Germinal center (tissue), 1 donor: ENCODE measurements at places on chromosomes 7 and 10.

GRCh38 chr10:131429942-131430341 is 118.4 kb upstream of the TCERG1L start:
- no peak for DNase-seq

DNA sequence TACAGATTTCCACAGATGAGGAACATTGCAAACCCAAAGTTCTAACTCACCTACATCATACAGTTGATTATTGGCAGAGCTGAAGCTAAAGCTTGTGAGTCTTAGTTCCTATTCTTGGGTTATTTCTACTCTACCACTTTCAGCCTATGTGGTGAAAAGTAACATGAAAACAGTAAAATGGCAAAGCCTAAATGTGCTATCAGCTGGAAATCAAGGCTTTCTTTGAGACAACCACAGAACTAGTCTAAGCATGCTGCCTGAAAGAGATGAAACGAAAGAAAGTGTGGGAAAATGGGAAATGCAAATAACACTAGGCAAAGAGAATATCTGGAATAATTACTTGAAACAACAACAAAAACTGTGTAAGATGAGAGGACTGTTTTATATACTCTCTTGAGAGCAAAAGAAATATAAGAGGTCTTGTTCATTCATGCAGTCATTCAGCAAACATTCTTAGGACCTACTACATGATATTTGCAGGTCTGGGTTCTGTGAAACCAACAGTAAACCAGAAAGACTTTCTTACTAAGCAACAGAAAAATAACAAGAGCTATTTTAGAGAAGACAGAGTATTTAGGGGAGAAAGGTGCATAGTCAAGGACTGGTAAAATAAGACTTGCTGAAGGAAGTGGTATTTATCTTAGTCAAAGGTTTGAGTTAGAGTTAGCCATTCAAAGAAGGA is 437.1 kb downstream of the HTR7 start:
- no peak for DNase-seq

DNA sequence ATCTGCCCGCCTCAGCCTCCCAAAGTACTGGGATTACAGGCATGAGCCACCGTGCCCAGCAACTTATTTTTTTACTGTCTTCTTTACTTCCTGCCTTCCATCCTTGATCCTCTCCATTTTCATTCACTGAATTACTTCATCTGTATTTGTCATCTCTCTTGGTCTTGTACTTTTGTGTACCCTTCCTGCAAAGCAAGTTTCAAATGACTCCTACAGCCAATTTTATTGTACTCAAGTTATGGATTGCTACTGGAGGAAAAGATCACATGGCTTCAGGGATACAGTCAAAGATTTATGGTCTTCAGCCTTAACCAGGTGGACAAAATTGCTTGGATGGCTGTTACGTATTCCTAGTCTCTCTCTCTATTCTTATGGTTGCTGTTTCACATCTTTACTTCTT is 22.6 kb downstream of the SEPTIN7 start:
- no peak for DNase-seq

DNA sequence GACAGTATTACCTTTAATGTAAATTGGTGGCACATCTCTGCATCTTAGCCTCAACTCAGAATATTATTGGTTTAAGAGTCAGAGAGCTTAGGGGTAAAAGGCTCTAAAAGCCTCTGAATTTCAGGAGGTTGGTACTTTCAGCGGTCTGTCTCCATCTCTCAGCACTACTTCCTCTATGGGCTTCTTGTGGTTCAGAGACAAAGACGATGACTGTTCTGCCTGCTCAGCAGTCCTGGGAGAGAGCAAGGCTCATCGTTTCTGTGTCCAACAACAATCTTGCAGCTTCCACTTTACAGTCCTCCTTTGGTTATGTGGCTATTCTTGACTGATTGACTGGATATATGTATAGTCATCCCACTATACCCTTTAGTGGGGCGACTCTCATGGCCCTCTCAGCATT is 394.7 kb downstream of the AUTS2 start:
- DNase-seq, result no peak

- DNase-seq, result no peak
Observed at GRCh38 chr10:70699063-70699658, 26.9 kb downstream of the ADAMTS14 start.

- no peak for DNase-seq
Observed at GRCh38 chr7:97307521-97308108, 190.1 kb downstream of the SDHAF3 start.

DNA sequence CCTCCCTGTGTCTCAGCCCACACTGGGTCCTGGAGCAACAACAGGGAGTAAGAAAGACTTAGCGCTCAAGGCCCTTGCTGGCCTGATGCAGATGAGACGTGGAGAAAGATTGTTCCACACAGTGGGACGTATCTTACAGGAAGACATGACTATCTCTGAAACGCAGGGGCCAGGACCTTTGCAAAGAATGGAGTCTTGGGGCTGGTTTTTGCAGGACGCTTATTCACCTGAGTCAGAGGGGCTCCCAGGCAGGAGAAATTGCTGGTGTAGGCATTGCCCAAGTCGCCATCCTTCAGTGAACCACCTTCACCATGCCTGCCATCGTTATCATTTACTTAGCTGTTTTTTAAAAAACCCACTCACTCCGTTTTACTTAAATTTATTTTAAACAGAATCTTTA is 11.8 kb upstream of the GDF10 start:
- DNase-seq, result no peak

DNA sequence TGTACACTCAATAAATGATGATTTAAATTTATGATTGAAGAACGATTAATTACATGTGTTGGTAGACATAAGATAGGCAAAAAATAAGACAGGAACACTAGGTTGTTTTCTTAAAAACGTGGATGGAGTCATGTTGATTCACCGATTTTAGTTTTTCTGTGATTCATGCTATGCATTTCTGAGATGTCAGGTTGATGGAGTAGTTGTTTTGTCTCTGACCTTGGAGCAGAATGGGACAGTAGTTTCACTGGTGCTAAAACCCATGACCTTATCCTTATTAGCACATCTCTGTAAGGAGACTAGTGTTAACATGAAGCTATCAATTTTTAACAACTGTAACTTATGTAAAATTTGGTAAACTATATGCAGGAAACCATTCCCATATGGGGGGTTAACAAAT is 611.6 kb upstream of the FZD8 start:
- DNase-seq, result no peak

GRCh38 chr7:141150465-141150864 is 76.6 kb downstream of the TMEM178B start:
- no peak for DNase-seq

- peak; percentile 62 for DNase-seq
Observed at GRCh38 chr7:92835261-92835850, 1.0 kb downstream of the CDK6 start.

GRCh38 chr10:78337016-78337415 is 303.4 kb downstream of the RPS24 start:
- no peak for DNase-seq

DNA sequence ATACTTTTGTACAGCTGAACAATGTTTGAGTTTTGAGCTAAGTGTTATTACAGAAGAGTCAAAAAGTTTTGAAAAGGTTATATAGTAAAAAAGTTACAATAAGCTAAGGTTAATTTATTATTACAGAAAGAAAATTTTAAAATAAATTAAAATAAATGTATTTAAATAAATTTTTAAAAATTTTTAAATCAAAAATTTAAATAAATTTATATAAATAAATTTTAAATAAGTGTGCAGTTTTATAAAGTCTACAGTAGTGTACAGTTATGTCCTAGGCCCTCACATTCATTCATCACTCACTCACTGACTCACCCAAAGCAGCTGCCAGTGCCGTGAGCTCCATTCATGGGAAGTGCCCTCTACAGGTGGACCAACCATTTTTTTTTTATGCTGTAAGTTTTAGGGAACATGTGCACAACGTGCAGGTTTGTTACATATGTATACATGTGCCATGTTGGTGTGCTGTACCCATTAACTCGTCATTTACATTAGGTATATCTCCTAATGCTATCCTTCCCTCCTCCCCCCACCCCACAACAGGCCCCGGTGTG is 462.9 kb upstream of the ZMIZ1 start:
- no peak for DNase-seq

DNA sequence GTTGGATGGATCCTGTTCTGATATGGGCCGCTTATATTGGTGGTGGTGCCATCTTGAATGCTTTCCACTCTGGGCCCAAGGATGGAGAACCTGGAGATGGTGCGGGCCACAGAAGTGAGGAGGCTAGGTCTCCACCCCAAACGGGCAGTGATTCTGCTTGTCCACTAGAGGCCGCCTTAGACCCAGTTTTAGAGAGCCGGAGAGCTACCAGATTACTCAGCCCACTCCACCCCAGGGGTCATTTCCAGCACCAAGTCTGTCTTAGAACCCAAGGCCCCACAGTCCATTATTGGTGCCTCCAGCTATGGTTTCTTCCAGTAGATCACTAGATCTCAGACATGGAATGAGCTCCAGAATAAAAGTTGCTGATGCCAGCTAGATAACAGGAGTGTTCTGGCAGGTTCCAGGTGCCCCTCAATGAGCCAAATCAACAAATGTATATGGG is 11.8 kb upstream of the CAMK2G start:
- DNase-seq, result peak; percentile 75

GRCh38 chr7:98483964-98484545 is 83.2 kb upstream of the BAIAP2L1 start:
- no peak for DNase-seq

DNA sequence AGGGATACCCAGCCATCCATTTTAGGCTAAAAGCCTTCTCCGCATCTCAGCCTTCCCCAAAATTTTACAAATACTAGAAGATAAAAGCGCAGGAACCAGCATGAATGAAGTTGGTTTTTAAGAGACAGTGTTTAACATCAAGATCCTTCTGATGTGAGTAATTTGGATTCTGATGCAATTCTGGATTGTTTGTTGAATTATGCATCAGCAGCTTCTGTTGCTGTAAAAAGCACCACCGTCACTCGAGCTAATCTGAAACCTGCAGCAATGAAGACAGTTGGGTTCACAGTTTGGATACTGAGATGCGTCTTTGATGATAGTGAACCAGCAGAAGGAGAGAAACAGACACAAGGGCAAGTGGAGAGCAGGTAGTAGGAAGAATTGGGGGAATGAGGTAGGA is 179.2 kb downstream of the PLXNA4 start:
- no peak for DNase-seq

GRCh38 chr10:60944910-60945297 is 919 bp upstream of the RHOBTB1 start:
- DNase-seq, result no peak

- DNase-seq, result no peak
Observed at GRCh38 chr10:90526721-90527120, 331.1 kb downstream of the HTR7 start.

DNA sequence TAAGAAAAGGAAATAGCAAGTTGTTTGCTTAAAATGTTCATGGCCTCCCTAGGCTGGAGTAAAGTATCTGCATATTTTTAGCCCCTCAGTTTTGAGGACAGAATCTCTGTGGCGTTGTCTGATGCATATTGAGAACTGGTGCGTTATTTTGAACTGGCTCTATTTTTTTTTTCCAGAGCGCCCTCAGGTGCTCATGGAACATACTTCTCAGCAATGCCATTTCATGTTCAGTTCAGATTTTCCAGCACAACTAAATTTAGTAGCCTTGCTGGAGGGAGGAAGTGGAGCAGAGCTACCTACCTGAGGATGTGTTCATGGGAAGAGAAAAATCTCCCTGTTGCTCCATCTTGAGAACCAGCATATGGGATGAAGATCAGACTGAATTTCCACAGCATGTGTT is 870.5 kb downstream of the LRMDA start:
- no peak for DNase-seq

DNA sequence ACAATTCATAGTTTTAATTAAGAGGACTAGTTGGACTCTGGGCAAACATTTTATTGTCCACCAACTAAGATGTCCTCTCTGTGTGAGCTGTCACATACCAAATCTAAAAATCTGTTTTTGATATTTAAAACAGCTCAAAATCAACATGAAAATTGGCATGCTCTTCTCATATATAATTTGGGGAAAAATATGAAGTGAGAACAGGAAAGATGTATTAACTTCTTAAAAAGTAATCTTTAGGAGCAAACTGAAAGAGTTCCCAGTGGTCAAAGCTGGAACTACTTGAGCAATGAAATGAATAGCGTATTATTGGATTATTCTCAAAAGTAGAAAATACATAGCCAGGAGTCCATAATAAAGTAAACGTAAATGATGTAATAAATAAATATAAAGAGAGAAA is 147.2 kb downstream of the DYNC1I1 start:
- no peak for DNase-seq

- DNase-seq, result no peak
Observed at GRCh38 chr10:43201545-43202131, 63.4 kb downstream of the CSGALNACT2 start.

GRCh38 chr10:97600616-97601015 is 11.1 kb downstream of the C10orf62 start:
- DNase-seq, result no peak

DNA sequence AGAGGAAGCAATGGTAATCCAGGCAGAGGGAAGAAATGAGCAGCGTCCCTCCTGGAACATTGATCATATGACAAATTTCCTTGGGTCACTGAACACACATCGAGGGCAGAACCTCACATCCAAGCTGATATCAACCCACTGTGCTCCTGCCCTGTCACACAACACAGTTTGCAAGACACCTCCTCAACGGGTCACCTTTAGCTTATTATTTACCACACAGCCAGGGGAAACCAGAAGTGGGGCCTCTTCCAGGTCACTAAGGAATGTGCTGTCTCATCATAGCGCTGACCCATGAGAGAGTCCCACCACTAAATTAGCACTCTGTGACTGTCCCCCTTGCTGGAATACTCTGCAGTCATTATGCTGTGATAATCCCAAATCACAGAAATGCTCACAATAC is 69.7 kb upstream of the PPP1R3C start:
- DNase-seq, result no peak

- DNase-seq, result peak; percentile 32
Observed at GRCh38 chr7:155009570-155010157, 6.7 kb upstream of the PAXIP1 start.

- no peak for DNase-seq
Observed at GRCh38 chr10:95337423-95338160, 46.8 kb upstream of the PDLIM1 start.

GRCh38 chr7:79227044-79227443 is 226.4 kb downstream of the MAGI2 start:
- no peak for DNase-seq

DNA sequence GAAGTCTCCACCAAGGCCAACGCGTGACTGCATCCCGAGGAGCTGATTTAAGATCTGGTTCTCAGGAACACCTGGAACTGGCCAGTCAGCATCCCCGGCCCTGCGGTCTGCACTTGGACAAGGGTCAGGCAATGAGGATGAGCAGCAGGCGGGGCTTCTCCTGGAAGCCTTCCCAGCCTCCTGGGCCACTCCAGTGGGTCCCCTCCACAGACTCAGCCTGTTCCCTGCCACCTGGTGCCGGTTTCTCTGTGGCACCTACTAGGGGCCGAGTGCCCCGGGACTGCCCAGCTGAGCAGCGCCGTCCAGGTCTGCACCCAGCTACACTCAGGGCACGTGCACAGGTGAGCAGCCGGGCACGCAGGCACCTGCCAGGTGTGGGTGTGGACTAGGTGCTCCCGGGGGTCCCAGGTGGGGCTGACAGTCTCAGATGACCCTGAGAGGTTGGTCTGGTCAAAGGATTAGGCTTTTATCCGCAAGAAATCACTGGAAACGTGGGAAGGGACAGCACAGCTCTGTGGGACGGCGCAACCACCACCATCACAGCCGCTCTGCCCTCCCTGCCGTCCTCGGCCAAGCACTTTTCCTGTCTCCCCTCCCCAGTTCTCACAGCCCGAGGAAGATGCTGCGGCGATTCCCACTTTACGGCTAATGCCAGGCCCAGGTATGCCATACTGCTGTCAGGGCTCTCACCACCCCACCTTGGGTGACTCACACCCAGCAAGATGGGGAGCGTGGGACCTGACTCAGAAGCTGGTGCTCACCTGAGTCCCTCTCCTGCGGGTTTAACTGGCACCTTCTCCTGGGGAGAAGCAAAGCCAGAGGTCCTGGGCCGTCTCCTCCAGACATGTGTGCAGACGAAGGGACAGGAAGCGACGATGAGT is 166.0 kb downstream of the RNF216 start:
- DNase-seq, result no peak
